Central memory CD8-positive, alpha-beta T cell (primary cell): ENCODE measurements at places on chromosomes 5 and 9.

DNA sequence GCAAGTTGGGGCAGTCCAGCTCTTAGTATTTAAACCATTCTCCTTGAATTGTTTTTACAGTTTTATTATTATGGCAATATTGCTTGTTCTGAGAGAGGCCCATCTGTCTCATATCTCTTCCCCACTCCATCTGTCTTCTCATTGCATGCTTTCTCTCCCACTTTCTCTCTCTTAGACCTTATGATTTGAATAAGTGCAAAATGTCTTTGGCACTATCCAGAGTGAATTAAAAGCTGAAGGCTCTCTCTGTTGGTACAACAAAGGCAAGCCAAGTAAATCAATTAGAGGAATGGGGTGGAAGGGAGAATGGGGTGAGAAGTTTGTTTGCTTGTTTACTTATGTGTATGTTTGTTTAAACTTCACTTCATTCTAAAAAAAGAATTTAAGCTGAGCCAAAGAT, 195.3 kb upstream of the RFX3 start:
- no peak for DNase-seq

DNA sequence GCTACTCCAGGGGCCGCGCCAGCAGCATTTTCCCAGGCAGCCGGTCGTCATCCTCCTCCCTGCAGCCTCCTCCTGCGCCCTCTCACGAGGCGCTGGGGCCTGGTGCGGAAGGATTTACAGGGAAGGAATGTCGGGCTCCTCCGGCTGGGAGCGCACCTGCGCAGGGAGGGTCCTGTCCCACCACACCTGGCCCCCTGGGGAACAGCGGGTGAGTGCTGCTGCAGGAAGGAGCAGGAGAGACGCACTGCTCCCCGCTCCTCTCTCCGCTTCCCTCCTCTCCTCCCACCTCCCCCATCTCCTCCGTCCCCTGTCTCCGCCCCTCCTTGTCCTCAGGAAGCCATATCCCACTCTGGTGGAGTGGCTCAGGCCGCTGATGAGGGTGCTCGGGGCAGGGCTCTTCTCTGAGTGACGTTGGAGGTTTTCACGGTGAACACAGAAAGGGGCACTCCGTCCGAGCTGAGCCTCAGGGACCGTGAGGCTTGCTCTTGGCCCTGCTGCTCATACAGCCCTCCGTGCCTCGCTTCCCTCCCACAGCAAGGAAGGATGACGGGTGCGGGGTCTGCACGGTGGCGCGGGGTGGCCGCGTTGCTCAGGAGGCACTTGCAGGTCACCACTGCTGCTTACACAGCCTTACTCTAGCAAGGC, 31.3 kb downstream of the IRX4 start:
- DNase-seq, result no peak

GRCh38 chr9:116629634-116630033, 57.5 kb upstream of the TRIM32 start:
- DNase-seq, result no peak

- no peak for DNase-seq
Observed at GRCh38 chr5:180153099-180153498, 55.9 kb downstream of the RASGEF1C start.

GRCh38 chr5:137791387-137791786, 37.2 kb upstream of the HNRNPA0 start:
- no peak for DNase-seq

DNA sequence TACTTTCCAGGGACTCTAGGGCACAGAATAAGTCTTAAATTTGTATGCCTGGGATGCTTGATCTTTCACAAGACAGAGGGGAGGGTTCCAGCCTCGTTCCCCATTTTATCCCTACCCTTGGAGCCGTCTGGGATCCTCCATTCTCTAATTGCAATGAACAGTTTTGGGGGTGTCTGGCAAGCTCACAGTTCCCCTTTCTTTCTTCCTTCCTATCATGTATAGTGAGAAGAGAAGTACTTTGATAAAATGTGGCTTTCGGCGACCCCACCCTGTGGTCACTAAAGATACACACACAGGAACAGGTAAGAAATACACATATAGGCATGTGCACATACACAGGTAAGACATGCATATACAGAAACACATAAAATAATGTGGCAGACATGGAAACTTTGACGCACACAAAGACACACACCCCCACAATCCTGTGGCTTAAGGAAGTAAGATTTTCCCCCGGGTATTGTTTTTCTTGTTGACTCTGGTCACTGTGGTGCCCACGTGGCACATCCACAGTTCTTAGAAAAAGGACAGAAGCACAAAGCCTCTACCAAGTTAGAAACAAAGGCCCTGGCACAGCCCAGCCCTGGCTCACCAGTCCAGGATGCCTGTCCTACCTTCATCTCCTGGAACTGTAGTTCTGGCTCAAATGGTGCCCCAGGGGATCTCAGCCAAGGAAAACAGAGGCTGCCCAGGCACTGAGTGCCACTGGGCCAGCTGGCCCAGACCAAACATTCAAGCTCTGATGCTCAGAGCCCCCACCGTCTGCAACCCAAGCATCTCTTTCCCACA, 6.3 kb upstream of the SMU1 start:
- no peak for DNase-seq

DNA sequence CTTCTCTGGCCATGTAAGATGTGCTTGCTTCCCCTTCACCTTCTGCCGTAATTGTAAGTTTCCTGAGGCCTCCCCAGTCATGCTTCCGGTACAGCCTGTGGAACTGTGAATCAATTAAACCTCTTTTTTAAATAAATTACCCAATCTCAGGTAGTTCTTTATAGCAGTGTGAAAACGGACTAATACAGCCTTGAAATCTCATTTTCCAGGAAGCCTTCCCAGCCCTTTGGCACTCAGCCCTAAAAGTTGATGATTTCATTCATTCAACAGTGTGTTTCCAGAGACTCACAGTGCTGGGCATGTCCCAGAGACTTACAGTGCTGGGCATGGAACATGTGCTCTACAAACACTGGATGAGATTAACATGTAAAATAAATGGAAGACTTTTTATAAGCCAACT, 135.8 kb downstream of the DCP2 start:
- no peak for DNase-seq

GRCh38 chr9:79195879-79196278, 375.9 kb upstream of the TLE4 start:
- no peak for DNase-seq

DNA sequence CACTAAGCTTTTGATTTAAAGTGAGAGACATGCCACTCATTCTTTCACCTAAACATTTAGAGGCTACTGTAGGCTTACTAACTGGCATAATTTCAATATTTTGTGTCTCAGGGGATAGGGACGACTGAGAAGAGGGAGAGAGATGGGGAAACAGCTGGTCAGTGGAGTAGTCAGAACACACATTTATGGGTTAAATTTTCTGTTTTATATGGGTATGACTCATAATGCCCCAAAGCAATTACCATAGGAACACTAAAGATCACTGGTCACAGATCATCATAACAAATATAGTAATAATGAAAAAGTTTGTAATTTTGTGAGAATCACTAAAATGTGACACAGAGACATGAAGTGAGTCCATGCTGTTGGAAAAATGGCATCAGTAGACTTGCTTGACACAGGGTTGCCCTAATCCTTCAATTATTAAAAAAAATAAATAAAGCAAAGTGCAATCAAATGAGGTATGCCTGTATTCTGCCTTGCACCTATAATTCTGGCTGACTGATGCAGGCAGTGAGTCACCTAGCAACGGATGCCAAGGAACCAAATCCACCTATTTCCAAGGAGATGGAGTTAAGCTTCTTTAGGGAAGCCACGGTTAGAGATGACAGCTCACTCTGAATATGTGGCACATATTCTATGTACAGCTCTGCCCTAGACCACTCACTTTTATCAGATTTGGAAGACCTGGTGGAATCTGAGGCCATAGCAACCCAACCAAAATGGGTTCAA, 166.1 kb downstream of the MARCHF11 start:
- no peak for DNase-seq

- DNase-seq, result no peak
Observed at GRCh38 chr9:137745541-137745991, 126.8 kb downstream of the EHMT1 start.

DNA sequence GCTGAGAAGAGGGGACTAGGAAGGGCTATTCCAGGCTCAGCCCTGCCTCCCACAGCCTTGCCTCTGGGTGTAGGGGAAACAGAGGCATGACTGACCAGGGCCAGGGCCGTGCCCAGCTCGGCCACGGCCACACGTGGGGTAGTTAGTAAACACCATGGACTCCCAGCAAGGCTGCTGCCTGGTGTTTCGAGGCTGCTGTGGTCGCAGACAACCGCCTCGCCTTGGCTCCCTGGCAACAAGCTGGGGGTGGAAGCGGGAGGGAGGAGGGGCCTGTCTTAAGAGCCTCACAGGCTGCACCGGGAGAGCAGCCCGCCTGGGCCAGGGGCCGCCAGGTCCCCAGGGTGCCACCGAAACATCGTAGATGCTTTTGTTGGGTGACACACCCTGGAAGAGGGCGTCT, 90.2 kb upstream of the CACNA1B start:
- DNase-seq, result no peak

DNA sequence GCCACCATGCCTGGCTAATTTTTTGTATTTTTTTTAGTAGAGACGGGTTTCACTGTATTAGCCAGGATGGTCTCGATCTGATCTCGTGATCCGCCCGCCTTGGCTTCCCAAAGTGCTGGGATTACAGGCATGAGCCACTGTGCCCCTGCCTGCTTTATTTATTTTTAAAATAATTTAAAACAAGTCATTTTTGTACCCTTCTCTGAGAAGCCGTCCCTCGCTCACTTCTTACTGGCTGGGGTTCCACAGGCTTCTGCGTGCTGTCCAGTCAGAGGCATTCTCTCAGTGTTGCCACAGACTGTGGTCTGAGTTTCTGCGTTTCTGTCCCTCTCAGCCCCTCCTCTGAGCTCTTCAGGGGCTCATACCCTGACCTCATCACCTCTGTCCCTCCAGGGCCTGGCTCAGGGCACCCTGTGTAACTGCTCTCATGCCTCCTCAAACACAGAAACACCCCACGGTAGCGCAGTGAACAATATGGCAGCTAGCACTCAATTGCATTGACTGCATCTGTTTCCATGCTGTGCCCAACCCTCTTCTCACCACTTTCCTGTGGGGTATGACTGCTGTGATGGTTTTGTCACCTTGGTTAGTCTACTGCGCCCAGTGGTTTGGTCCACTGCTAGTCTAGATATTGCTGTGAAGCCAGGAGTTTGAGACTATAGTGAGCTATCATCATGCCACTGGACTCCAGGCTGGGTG, 44.3 kb upstream of the SH3PXD2B start:
- DNase-seq, result peak; percentile 2

DNA sequence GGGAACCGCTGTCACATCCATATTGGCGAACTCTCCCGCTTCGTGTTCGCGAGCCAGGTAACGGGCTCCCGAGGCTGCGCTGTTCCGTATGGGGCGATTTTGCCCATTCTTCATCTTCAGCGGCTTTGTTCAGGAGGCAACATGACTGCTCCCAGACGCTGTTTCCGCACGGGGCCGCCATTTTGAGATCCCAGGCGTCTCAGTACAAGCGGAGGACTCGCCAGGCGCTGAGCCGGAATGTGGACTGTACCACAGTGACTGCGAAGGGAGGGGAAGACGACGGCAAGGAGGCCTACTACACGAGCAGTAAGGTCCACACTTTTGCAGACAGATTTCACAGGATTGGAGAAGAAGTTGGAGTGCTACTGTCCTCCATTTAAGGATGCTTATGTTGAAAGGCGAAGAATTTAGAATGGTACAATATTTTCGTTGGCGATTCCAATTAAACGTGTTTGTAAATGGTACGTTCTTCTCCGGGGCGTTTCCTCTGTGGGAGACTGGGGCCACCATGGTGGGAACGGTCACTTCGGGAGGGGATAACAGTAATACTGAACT, 41.6 kb upstream of the ZNF300 start:
- no peak for DNase-seq

DNA sequence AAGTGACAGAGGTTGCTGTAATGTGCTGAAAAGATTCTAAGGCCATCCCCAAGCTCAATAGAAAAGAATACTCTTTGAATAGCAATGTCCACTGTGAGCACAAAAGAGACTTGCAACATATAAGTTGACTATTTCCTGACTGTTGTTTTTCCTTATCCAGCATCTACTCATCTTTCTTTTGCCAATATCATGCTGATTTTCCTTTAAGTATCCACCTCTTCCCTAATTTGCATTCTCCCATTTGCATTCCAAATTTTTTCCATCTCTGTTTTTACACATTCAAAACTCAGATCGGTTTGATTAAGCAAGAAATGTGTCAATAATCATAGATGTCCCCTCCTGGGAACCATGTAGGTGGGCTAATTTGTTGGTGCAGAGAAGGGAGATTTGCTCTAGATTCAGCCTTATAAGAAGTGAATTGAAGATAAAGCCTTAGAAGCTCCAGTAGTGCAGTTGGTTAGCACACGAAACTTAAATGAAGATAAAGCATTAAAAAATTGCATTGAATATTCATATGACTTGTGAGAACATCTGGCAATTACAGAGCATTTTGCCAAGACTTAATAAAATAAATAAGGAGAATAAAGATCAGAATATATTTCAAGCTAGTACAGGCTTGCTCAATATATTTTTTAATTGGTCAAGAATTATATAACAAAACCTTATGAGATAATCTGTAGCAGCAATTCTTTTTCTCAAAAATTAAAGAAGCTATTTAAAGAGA, 267.6 kb downstream of the TMEM167A start:
- no peak for DNase-seq

GRCh38 chr9:83012168-83012921, 50.6 kb downstream of the RASEF start:
- DNase-seq, result no peak
